ENCODE measurements at places on chromosomes 16 and 17. TPM values are rescaled to one million over a fixed set of nuclear protein-coding genes. Genes with fewer than 3 reads are reported as not detected.

DNA sequence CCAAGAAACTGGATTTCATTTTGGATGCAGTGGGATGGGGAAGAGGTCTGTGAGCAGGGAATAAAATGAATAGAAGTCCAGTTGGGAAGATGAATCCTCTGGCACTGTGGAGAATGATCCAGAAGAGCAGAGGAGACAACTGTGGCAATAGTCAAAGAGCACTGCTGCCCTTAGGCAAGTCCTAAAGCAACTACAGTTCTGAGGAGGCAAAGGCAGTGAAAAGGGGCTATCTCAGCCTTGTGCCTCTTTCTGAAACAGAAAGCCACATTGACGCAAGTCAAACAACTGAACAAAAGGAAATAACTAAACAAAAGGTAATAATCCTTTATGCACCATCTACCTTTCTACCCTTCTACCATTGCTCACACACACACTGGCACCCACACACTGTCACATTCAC is 238.0 kb upstream of the AXIN2 start:
- DNase-seq: no peak

DNA sequence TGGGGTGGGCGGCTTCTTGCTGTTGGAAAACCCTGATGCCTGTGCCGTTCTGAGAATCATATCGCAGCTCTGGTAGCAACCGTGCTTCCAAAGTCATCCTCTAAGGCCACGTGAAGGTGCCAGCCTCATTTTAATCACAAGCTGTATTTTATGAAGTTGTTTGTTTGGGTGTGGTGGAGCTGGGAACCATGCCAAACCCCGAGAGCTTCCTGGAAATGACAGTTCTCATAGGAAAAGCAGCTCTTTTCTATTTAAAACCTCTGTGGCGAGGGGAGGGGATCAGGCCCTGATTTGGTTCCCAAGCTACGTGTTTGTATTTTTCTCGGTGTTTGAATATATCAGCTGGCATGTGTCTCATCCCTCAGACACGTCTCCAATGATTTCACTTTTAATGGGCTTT is 21.7 kb downstream of the KNOP1 start:
- DNase-seq: peak; percentile 90

- DNase-seq: no peak
These were observed 11.9 kb upstream of the RASD1 start for GRCh38 chr17:17508019-17508535.

Gene SEC14L5
- total RNA-seq: not detected

DNA sequence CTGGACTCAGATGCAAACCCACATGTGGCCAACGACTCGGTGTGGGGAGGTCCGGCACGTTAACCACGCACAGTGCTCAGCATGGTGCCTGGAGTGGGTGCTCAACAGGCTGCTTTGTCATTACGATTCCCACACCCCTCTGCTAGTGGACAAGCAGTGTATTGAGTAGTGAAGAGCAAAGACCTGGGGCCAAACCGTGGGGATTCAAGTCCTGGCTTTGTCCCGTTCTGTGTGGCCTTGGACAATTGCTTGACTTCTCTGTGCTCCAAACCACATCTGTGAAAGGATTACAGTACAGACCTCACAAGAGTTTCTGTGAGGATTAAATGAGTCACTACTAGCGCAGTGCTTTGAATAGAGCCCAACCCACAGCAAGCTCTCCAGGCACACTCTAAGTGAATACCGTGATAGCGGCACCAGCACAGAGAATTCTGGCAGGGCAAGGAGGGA is 33.8 kb downstream of the TRPV2 start:
- no peak for DNase-seq

Gene DRC3
- 2.0 TPM for total RNA-seq

- DNase-seq: no peak
These were observed 1.6 kb downstream of the FAM20A start for GRCh38 chr17:68599552-68600066.

- no peak for DNase-seq
These were observed 105.6 kb downstream of the XYLT1 start for GRCh38 chr16:17365211-17365541.

DNA sequence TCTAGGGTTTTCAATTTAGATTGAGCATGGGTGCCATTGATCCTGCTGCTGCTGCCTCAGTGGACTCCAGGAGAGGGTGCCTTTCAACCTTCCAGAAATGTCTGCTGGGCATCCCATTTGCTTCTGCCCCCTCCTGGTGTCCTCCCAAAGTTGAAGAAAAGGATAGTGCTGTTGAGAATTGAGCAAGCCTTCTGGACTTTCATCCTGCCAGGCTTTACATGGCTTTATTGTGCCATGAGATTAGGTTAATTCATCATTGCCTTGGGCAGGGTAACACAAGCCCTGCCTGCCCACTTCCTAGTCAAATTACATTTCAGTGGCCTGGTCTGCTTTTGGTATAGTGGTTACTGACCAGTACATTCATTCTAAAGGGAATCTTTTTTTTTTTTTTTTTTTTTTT is 17.9 kb upstream of the TANGO6 start:
- no peak for DNase-seq

Gene RBFOX1
- 4.0 TPM for total RNA-seq

Gene SNAI3
- 1.8 TPM for total RNA-seq

DNA sequence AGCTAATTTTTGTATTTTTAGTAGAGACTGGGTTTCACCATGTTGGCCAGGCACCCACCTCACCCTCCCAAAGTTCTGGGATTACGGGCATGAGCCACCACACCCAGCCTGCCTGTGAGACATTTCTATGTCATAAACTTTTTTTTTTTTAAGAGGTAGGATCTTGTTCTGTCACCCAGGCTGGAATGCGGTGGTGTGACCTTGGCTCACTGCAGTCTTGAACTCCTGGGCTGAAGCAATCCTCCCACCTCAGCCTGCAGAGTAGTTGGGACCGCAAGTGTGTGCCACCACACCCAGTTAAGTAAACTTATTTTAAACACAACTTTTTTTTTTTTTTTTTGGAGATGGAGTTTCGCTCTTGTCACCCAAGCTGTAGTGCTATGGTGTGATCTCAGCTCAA is 47.2 kb downstream of the SCNN1G start:
- DNase-seq: no peak

Gene ZPBP2
- not detected for total RNA-seq

GRCh38 chr17:76720941-76721340 is 5.5 kb downstream of the JMJD6 start:
- no peak for DNase-seq

DNA sequence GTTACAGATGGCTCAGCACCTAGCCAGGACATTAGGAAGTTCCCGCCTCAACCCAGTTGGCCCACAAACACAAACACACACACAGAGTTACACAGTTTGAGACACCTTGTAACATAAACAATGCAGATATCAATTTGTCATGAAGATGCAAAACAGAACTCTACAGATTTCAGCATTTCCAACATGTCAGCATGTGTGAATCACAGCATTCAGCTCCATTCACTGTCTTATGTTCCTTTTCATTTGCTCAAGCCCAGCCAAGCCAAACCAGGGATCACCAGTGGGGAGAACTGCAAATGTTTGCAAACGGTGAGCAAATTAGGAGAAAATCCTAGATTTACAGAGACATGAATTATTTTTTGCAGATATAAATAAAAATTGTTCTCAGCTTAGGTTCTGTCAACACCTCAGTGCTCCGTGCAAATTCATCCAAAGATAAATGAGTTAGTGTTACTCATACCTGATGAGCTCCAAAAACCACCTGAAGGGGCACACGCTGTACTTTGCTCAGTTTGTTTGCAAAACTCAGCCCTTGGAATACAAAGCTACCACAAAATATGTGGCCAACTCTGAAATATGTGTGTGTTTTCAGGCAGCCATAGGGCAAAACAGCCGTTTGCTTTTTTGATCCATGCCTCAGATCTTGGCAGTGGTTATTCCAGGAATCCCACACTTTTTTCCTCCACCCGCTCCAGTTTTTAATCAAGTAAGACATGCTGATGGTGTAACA is 16.3 kb upstream of the COX10 start:
- DNase-seq: no peak

- DNase-seq: no peak
These were observed 4.8 kb upstream of the ATP2A3 start for GRCh38 chr17:3968886-3969524.

Gene CA10
- not detected for total RNA-seq

- no peak for DNase-seq
These were observed 27.6 kb upstream of the PRM1 start for GRCh38 chr16:11308493-11309283.

Gene KRTAP2-3
- not detected for total RNA-seq

DNA sequence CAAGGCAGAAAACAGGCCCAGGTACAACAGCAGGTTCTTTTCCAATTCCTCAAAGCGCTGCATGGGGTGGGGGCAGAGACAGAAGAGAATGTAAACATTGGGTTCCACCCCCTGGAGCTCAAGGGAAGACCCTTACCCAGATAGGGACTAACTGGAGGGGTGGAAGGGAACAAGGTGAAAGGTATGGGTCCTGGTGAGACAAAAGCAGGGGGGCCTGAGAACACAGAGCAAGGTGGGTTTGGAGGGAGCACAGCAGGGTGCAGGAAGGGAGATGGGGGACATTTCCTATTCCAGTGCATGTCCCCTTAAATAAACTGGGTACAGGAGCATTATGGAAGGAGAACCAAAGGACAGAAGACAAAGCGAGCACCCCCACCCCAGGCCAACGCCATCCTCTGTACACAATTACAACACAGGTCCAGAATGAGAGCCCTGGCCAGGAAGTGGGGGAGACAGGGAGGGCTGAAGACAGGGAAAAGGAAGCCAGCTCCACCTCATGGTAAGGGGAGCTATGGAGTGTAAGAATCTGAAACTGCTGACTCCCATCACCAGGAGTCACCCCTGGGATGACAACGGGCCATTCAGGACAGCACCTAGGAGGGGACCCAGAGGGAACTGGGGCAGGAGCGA is 2.1 kb upstream of the CD2BP2 start:
- no peak for DNase-seq

Gene CLEC18A
- 2.2 TPM for total RNA-seq

DNA sequence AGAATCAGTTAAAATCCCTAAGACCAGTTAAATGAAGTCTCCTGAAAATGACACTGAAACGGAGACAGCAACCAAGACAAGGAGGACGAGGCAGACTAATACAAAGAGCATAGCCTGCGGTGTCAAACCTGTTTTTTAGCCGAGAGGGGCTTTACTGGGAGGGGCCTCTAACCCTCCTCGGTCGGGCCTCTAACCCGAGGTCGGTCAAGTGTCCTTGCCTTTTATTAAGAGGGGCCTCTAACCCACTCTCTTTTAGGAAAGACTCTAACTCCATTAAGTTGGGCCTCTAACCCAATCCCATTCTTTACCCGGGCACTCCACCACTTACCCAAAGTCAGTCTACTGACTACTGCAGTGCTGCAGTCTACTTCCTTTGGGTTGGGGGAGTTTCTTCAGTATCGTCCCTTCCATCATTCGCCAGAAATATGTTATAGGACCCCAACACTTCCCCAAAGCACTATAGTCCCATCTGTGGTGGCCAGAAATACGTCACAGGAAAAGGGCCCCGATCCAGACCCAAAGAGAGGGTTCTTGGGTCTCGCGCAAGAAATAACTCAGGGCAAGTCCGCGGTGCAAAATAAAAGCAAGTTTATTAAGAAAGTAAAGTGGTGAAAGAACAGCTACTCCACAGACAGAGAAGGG is 39.2 kb upstream of the ARL4D start:
- DNase-seq: no peak

GRCh38 chr17:40496634-40497420 is 4.6 kb downstream of the TNS4 start:
- no peak for DNase-seq

GRCh38 chr16:50025537-50025931 is 509 bp downstream of the CNEP1R1 start:
- no peak for DNase-seq

Gene TRAPPC2L
- total RNA-seq: 55.3 TPM

DNA sequence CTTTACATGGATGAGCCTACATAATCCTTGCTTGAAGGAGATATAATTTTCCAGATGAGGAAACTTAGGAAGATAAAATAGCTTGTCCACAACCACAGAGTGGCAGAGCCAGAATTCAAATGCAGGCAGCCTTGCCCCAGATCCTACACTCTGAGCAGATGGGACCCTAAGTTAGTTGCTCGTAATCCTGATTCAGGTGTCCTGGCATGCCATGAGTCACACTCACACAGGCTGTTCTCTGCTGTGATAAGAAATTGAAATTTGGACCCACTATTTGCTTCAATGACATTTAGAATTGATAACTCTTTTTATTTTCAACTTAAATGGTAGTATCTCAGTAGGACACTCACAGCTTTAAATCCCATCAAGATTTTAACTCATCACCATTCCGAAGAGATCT is 150.7 kb upstream of the CACNG5 start:
- no peak for DNase-seq

- DNase-seq: no peak
These were observed 9.8 kb downstream of the SARM1 start for GRCh38 chr17:28381141-28381825.

GRCh38 chr16:76038097-76038496 is 239.1 kb upstream of the CNTNAP4 start:
- DNase-seq: no peak

- DNase-seq: no peak
These were observed 7.9 kb downstream of the PLLP start for GRCh38 chr16:57276596-57276995.

- DNase-seq: no peak
These were observed 54.6 kb downstream of the SRCIN1 start for GRCh38 chr17:38551121-38551520.

Gene KCNJ18
- total RNA-seq: not detected

- DNase-seq: peak; percentile 22
These were observed 39.2 kb upstream of the IRF8 start for GRCh38 chr16:85859818-85860125.

DNA sequence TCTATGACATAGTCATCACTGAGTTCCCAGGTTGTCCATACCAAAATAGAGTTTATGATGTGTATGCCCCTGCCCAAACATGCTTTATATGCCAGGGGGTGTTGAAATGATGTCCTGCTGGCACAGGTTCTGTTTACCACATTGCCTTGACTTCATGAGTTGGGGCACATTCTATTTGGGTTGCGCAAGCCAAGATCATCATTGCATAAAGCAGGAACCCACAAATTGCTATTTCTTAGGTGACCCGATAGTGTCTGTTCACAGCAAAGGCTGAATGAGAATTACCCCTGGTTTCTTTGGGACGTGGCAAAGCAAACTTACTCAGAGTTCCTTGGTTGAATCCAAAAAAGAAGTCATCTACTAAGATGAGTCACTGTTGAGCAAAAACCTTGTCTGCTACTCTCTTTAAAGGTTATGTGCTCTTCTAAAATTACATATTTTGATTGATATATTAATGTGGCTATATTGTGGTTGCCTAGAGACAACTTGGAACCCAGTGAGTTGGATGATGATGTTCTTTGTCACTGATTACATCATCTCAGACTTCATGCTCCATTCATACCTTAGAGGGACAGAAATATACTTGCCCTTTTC is 912.6 kb upstream of the SOX9 start:
- no peak for DNase-seq

GRCh38 chr17:81508639-81509206 is 3.9 kb downstream of the ACTG1 start:
- DNase-seq: no peak

Gene SOX15
- total RNA-seq: 8.0 TPM

- no peak for DNase-seq
These were observed 1.3 kb downstream of the NLRC5 start for GRCh38 chr16:56990407-56991286.

Gene CRAMP1
- 31.4 TPM for total RNA-seq

- no peak for DNase-seq
These were observed 401.3 kb downstream of the ZFHX3 start for GRCh38 chr16:72646615-72647014.

Data from ureter (tissue), 1 donor.